Upper lobe of left lung (tissue), 6 donors: ENCODE measurements at places on chromosomes 7 and 10. TPM values are rescaled to one million over a fixed set of nuclear protein-coding genes. Genes with fewer than 3 reads are reported as not detected.
A peak's percentile ranks its signal among the peaks of the same experiment; 100 is the strongest.

Gene TMEM225B
- 3.1 TPM for total RNA-seq

Gene PTER
- total RNA-seq, result 7.8 TPM

GRCh38 chr7:38020121-38020785, 99.8 kb downstream of the EPDR1 start:
- DNase-seq, result no peak

- DNase-seq, result peak; percentile 79
Observed at GRCh38 chr10:114550756-114551635, 107.1 kb downstream of the ABLIM1 start.

- no peak for DNase-seq
Observed at GRCh38 chr10:124289851-124290795, 128.6 kb downstream of the OAT start.

DNA sequence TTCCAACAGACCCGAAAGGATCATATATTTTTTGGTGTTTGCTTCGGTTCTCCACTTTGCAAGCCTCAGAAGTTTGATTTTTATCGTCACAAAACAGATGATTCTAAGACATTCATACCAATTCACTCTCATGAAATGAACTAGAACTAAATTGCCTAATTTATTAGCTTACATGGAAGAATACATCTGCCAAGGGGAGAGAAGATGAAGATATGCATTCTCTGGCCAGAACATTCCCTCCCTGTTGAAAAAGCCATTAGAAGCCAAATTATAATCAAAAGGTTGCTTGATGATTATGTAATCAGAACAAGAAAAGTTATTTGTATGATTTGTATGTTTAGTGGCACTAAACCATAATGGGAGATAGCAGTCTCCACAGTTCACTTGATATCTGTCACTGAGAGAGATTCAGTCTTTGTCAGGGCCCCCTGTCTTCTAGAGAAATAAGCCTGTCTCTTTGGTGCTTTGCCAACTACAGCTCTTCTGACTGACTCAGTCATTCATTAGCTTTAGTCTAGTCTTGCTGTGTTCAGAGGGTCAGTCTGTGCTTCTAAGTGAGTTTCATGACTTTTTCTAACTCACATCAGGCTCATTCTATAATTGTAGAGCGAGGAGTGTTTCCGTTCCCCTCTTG, 95.3 kb upstream of the GNAI1 start:
- no peak for DNase-seq

- no peak for DNase-seq
Observed at GRCh38 chr7:16561943-16562342, 35.3 kb downstream of the LRRC72 start.

GRCh38 chr10:79375321-79376077, 28.2 kb downstream of the PPIF start:
- no peak for DNase-seq

DNA sequence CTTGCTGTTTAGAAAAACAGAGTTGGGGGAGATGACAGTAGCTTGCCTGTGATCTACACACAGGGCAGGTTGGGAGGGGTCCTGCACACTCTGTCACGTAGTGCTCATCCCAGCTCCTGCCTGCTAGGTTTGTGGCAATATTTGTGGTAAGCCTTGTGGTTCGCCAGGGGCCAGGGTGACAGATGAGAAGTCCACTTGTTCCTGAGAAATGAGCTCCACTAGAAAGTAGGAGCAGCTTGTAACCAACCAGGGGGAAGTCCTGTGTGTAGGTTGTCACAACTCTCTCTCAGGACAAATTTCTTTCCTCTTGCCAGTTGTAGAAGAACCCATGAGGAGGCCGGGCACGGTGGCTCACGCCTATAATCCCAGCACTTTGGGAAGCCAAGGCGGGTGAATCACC, 147.0 kb downstream of the TCF7L2 start:
- no peak for DNase-seq

DNA sequence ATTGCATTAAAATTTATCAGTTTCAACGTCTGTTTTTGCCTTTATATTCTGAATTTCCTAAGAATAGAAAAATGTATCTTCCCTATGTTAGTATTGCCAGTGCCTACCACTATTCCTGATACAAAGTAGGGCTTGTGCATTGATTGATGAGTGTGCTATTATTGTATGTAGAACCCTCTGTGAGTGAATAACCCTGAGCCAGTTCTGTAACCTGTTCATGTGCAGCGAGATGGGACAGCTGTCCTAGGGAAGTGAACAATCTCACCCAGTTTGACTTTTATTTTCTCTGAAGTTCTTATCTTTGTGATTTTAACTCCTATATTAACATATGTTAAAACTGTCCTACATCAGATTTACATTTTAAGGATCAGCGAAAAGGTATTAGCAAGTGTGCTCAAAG, 178.4 kb upstream of the ADO start:
- no peak for DNase-seq

DNA sequence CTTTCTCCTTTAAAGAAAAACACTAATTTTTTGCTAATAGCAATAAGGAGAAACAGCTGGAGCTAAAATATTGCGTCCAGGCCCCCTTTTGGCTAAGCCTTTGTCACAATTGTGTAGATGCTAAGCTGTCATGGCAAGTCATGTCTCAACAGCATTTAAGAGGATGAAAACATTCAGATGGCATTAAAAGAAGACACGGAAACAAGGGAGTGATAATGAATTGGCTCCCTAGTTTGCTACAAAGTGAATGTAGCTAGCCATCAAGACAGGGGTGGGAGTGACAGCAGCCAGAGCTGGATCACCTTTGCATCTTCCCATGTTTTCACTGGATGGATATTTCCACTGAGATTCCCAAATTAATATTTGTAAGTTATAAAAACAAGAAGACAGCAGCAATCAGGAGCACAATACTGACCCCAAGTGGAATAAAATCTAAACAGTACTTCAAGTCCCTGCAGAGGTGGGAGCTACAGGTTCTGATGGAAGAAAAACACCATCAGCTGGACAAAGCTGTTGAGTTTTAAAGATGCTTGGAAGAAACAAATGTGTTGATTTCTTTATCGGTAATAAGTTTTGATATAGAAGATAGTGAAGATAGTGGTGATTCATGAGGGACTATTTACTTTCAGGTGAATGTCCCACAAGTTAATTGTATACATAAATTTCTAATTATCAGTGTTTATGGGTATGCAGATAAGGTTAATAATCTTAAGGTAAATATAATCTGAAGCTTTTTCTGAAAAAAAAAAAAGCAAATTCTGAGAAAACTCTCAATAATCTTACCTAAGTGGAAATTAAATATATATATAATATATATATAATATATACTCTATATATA, 129.4 kb downstream of the SLC16A9 start:
- no peak for DNase-seq

Gene NET1
- 85.0 TPM for total RNA-seq

DNA sequence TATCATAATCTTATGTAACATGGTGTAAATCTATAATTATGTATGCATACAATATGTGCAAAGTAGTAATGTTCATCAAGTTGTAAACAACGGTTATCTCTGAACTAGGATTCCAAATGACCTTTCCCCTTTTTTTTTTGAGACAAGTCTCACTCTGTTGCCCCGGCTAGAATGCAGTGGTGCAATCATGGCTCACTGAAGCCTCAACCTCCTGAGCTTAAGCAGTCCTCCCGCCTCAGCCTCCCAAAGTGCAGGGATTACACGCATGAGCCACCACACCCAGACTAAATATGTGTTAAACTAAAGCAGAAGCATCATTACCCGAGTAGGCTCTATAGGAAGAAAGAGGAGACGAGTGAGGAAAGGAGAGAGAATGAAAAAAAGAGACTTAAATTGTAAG, 7.8 kb upstream of the KMT2C start:
- no peak for DNase-seq

Gene ASAH2B
- total RNA-seq, result 0.44 TPM

Gene INMT
- 447 TPM for total RNA-seq

DNA sequence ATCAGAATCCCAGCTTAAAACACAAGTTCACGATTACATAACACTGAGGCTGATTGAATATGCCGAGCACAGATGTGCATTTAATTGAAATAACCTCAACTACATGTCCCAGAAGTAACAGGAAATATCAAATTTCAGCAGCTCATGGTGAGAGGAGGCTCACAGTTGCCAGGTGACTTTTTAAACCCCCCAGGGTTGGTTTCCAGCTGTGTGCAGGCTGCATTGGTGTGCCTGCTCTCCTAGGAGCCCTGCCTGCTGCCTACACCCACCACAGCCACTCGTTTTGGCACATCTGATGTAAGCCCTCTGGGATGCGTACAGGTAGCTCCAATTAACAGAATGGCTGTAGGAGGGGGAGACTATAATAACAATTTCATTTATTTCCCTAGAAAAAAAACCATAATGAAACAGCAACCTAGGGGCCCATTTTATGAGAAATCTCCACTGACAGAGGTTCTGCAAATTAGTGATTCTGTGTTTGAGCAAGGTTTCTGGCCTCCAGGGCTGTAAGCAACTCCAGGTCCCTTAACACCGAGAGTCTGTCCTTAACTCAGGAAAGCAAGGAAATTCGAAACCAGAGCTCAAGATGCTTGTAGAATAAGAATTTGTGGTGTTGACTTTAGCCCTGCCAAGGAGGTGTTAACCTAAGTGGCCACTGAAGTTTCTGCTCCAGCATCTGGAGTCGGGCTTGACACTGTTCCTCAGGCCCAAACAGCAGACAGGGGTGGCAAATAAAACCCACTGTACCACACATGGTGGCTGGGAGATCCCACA, 161.9 kb downstream of the BMPER start:
- no peak for DNase-seq

GRCh38 chr10:32379950-32380551, 33.1 kb upstream of the EPC1 start:
- no peak for DNase-seq

GRCh38 chr7:12103948-12104347, 107.1 kb upstream of the TMEM106B start:
- DNase-seq, result no peak
